ENCODE measurements at places on chromosomes 1 and 21.

GRCh38 chr1:209650454-209650853, 1.8 kb downstream of the LAMB3 start:
- DNase-seq: no peak

GRCh38 chr21:45595574-45596295, 47.8 kb upstream of the PCBP3 start:
- no peak for DNase-seq

DNA sequence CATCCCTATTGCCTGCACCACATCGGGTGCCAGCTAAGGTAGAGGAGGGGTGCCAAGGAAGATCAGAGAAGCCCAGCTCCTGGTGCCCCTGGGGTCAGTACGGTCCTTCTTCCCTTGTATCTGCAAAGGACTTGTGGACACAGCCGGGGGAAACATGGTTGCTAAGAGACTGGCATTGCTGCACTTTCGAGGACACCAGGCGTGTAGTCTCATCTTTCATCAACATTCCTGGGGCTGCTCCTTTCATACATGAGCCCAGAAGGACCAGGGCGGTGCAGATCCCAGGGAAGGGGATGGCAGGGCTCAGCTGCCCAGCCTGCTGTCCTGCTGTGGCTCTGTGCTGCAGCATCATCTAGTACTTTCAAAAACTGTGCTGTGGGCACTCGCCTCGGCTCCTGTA, 61.0 kb downstream of the RUNX1 start:
- no peak for DNase-seq

- no peak for DNase-seq
Observed at GRCh38 chr1:99887890-99888289, 37.7 kb downstream of the AGL start.

GRCh38 chr1:228964178-228965089, 229.2 kb downstream of the RHOU start:
- DNase-seq: no peak

- DNase-seq: no peak
Observed at GRCh38 chr1:164836614-164837018, 277.6 kb downstream of the PBX1 start.

DNA sequence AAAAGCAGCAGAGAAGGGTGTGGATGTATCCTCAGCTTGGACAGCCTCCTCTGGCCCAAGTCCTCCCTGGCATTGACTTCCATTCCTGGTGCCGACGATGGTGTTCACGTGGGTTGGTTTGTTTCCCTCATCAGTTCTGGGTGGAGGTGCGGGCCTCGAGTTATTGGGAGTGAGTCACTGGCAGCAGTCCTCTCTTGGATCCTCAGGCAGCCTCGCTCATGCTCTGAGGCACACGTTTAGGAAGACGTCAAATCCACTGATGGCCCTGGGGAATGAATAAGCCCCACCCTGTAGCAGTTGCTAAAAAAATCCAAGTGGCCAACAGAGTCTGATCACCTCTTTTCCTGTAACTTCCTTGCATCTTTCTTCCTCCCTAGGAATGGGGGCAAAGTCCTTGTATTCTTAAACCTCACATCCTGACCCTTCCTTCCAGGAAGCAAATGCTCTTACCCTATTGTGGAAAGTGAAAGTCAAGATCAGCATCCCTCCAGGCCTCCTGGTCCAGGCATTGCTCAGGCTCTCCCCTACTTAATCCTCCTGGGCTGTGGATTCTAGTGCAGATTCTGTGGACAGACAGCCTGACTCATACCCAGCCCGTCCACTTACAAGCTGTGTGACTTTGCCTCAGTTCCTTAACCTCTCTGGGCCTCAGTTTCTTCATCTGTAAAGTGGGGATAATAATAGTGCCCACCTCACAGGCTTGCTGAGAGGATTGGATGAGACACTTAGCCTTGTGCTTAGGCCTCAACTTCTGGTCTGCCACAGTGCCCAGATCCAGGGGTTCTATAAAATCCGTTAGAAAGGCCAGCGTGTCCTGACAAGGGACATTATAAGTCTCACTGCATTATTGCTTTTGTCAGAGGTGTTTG, 111.1 kb downstream of the TLR5 start:
- no peak for DNase-seq

DNA sequence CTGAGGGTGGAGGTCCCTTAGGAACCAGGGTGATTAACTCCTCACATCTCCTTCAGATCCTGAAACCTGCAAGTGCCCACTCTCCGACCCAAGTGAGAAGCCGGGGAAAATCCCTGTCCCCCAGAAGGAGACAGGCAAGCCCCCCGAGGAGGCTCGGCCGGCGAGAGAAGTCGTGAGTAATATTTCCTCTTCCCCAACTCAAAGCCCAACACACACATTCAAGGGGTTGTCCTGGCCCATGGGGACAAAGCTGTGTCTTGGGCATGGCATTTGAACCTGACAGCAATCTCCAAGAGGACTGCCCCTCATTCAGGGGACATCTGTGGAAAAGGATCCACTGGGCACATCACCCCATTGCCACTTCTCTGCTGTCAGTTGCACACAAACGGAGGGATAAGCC, 23.6 kb downstream of the VASH2 start:
- DNase-seq: no peak

- no peak for DNase-seq
Observed at GRCh38 chr1:185843297-185843869, 109.2 kb downstream of the HMCN1 start.

DNA sequence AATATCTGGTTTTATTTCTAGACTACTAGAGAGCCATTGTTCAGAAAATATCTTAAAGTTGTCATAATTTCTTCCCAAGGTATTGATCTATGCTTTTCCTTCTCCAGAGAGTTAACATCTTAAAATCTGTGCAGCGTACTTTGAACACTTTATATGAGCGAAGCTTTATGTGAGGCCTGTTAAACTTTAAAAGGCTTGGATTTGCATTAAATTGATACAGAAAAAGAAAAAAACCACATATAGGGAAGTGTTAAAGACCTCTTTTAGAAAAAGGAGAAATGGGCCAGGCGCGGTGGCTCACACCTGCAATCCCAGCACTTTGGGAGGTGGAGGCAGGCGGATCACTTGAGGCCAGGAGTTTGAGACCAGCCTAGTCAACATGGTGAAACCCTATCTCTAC, 59.2 kb upstream of the MORC3 start:
- DNase-seq: no peak

DNA sequence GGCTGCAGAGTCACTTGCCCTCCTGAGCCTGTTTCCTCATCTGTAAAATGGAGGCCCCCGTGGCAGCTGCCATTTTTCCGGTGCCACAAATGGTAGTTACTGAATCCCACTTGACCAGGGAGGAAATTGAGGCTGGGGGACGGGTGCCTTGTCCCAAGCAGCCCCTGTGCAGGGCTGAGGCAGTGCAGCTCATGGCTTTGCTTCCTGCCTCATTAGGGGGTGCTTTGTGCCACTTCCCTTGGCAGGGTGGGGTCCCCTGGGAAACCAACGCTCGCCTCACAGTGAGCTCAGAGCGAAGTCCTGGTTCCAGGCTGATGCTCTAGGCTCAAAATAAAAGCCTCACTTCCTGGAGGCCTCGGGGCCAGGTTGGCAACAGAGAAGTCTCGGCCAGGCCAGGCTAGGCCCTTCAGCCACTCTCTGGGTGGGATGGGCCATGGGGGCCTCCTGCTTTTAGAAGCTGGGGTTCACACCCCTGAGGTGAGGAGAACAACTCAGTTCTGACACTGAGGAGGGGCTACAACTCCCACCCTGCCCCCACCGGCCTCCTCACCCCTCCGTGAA, 6.8 kb downstream of the LAPTM5 start:
- no peak for DNase-seq

- no peak for DNase-seq
Observed at GRCh38 chr1:241612533-241613477, 27.4 kb downstream of the CHML start.

DNA sequence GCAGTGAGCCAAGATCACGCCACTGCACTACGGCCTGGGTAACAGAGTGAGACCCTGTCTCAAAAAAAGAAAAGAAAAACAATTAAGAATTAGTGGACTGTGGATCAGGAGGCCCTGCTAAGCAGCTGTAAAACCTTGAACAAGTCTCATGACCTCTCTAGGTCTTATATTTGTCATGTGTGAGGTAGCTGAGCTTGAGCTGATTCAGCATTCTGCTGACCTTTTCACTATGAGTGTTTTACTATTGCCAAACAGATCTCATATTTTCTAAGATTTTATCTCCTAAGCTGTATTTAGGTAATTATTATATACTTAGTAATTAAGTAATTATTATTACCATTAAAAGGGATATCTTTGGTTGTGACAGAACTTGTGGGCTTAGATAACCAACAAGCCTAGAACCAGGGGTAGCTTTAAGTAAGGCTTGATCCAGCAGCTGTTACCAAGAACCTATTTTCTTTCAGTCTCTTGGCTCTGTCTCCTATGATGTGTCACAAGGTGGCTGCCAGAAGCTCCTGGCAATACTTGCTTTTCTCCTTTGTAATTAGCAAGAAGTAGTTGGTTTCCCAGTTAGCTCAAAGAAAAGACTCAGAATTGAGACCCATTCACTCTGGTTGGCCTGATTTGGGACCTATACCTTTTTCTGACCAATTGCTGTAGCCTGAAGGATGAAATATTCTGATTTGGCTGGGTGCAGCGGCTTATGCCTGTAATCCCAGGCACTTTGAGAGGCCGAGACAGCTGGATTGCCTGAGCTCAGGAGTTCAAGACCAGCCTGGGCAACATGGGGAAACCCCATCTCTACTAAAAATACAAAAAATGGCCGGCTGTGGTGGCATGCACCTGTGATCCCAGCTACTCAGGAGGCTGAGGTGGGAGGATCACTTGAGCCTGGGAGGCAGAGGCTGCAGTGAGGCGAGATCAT, 8.5 kb upstream of the ZC3H12A start:
- DNase-seq: no peak

GRCh38 chr21:18041012-18041411, 203.6 kb upstream of the CHODL start:
- DNase-seq: no peak

DNA sequence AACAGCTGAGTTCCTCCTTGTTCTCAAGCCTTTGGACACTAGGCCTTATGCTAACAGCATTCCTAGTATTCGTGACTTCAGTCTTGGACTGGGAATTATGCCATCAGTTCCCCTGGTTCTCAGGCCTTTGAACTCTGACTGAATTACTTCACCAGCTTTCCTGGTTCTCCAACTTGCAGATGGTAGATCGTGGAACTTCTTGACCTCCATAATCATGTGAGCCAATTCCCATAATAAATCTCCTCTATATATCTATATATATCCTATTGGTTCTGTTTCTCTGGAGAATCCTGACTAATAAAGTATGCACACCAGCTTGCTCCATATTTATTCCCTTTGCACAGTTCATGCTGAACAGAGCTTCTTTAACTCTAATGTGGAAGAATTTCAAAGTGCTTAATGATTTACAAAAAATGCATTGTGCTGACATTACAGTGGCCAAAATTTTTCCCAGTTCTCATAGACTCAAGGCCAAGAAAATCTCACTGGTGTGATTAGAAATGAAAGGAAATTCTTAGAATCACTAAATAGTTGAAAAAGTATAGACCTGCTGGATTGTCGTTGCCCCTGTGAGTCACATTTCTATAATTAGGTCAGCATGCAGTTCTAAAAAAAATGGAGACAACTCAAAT, 462.9 kb upstream of the ADAMTS5 start:
- no peak for DNase-seq

- DNase-seq: no peak
Observed at GRCh38 chr21:22679207-22679606, 1681.0 kb downstream of the NCAM2 start.

GRCh38 chr21:29834617-29835016, 105.2 kb downstream of the GRIK1 start:
- no peak for DNase-seq

GRCh38 chr1:7583291-7584096, 187.6 kb upstream of the VAMP3 start:
- DNase-seq: no peak

DNA sequence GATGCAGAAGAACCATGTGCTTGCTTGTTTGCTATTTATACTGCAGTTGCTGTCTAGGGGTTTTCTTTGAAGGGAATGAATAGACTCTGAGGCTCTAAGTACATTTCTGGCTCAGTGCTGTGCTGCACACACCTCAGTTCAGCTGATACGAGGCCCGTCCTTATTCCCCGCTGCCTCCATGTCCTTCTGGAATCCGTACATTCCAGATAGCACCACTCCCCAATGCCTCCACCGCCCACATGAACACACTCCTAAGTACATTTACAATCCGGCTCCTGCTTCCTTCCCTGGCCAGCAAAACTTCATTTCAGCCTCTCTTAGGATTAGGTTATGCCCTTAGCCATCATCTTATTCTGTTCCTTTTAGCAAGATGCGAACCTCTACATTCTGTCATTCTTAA, 57.1 kb downstream of the KCNC4 start:
- no peak for DNase-seq

- no peak for DNase-seq
Observed at GRCh38 chr1:206716870-206717673, 32.4 kb downstream of the MAPKAPK2 start.

DNA sequence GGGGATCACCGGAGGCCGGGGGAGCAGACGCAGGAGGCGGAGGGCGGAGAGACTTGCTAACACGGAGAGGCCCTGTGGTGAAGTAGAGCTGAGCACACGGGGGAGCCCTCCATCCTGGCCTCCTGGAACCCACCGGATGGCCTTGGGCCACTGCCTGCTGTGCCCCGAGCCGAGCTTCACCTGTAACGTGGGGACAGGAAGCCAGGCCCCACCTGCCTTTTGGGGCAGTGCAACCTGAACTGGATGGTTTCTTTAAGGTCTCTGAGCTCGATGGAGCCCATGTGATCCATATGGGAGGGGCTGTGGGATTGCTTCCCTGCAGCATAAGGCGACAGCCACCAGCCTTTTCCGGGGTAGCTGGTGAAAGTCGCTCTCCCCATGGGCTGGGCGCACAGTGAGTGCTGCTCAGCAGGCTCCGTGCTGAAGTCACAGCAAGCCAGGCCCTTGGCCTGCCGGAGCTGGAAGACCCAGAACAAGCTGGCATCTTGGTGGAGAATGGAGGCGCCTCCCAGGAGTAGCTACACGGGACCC, 35.8 kb downstream of the TFF3 start:
- DNase-seq: no peak

DNA sequence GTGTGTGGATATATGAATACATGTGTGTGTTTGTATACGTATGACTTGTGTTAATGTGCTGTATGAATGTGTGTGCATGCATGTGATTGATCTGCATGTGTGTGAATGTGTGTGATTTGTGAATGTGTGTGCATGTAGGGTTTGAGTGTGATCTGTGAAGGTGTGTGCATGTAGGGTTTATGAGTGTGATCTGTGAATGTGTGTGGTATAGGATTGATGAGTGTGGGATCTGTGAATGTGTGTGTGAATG, 88.2 kb downstream of the STUM start:
- no peak for DNase-seq

- no peak for DNase-seq
Observed at GRCh38 chr1:211521102-211521815, 29.3 kb upstream of the RD3 start.

Measured in stimulated activated CD8-positive, alpha-beta memory T cell treated with anti-CD3 and anti-CD28 coated beads, Interleukin-2, amount 100 ng/mL, for 1 hour (primary cell).